COLO829 (cell line): ENCODE measurements at places on chromosomes 3 and 15.

DNA sequence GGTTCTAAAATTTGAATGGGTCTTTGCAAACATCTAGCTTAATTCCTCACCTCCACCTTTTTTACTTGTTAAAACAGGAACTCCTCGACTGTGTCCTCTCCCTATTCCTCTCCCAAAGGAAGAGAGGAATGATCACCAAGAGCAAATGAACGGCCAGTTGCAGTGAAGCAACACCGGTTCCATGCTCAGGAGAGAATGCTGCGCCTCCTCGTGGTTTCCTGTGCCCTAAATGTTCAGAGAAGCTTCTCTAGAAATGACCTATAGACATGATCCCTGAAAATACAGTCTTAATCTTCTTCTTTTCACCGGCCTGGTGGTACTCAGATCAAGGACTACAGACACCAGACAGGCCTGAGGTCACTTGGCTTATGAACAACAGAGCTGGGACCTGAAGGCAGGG, 65.1 kb upstream of the GUCA1C start:
- no peak for DNase-seq

DNA sequence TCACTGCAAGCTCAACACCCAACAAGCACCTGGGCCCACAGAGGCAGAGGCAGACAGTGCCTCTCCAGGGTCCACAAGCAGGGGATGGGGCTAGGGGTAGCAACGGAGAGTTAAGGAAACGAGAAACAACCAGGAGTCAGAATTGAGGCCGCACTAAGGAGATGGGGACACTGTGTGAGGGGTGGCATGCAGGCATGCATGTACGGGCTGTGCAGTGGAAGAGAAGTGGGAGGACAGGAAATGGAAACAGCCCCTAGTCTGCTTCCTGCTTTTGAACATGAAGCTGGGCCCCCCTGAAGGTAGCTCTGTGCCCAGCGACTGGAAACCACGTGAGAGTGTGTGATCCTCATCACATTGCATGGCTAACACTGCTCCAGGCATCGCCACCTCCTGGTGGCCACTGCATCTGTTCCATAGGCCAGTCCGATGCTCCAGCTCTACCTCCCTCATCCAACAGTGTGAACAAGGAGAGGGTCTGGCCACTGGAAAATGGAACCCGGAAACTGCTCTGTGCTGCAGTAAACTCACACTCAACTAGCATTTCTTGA, 44.0 kb downstream of the XXYLT1 start:
- DNase-seq = no peak

- DNase-seq = no peak
Measured at GRCh38 chr3:190266913-190267290, 55.3 kb downstream of the CLDN1 start.

DNA sequence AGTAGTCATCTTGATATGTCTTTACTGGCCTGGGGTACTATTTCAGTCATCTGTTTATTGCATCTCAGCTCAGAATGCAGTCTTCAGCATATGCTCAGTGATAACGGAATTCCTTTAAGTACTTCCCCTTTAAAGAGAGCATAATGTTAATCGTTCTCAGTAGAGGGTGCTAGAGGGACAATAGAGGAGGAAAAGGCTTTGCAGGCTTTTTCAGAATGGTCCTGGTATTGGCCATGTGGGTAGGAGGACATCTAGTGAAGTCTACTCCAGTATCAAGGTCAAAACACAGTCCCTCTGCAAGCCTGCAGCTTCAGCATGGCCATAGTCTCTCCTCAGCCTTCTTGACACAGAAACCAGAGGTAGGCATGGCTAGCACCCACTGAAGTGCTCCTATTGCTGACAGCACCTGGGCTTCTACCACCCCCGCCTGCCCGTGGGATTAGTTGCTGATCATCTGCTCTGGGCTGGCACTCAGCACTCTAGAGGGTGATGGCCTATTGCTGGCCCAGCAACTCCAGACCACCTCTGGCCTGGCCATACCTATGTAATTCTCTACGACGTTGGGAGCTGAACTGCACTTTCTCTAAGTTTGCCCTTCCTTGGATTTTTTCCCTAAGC, 65.4 kb downstream of the KCNH8 start:
- no peak for DNase-seq

DNA sequence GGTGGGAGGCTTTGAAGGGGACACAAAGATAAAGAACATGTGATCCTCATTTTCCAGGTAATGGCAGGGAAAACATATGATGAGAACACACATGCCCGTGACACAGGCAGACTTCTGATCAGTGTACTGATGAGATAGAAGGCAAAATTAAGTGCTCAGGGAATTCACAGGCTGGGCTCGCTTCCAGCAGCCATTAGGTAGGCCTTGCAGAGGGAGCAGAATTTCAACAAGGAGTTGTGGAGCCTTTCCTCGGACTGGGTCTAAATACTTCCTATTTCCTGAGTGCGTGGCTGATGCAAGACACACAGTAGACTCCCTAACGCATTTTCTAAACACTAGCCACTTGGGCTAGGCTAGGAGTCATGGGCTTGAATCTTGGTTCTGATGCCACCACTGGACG, 74.0 kb upstream of the ETV5 start:
- DNase-seq = no peak

GRCh38 chr15:57031082-57031481, 112.6 kb downstream of the TCF12 start:
- no peak for DNase-seq

DNA sequence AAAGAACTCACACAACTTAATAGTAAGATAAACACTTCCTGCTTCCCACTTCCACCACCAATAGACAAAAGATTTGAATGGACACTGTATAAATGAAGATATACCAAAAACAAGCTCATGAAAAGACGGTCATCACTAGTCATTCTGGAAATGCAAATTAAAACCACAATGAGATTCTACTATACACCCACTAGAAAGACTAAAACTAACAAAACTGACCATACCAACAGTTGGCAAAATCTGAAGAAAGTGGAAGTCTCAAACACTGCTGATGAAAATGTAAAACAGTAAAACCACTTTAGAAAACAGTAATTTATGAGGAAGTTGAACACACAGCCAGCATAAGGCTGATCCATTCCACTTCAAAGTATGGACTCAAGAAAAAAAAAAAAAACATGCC, 35.6 kb upstream of the CD96 start:
- no peak for DNase-seq
